ENCODE measurements at places on chromosomes 13 and 19.

DNA sequence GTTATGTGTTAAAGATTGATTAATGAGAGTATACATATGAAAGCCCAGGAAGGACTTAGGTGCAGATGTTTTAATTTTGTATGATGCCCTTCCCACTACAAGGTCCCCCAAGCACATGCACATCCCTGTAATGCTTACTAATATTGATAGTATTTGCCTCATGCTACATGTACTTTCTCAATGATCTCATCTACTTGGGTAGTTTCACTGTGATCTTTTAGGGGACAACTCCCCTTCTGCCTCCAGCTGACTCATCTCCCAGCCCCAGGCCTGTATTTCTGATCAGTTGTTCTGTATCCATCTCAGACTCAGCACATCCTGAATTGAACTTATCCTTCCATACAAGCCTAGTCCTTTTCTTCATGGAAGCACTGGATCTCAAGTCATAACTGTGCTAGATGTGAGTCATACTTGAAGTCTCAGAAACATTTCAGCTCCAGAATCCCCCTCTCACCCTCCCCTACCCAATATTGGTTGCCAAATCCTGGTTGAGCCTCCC, 49.4 kb upstream of the INTS6 start:
- no peak for DNase-seq
- H3K4me1 ChIP-seq: no peaks in the 10 kb centered on the region
- H3K27ac ChIP-seq: no peak overlapping the region

DNA sequence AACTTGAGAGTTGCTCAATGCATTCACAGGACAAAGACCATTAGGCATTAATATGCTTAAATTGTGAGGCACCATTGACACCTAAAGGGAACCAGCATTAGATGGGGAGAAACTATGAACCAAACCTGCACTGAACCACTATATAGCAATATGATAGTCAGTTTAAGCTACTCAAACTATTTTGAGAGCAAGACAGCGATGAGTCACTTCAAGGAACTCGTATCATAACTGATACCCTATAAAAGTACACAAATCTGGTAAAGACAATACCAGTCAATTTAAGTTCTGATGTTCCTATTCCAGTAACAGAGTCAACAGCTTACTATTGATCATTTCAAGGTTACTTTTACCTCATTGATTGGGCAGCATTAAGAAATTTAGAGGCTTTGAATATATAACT, 151.3 kb upstream of the ATXN8OS start:
- H3K4me1 ChIP-seq: no peaks in the 10 kb centered on the region
- H3K36me3 ChIP-seq: no peaks in the 10 kb centered on the region
- no peak overlapping the region for H3K27ac ChIP-seq
- DNase-seq: no peak

- H3K27me3 ChIP-seq: no peaks in the 10 kb centered on the region
- peaks cover 26% of the 10 kb centered on the region for H3K36me3 ChIP-seq
- H3K4me1 ChIP-seq: peaks cover 75% of the 10 kb centered on the region
- DNase-seq: peak; percentile 76
- peak overlapping the region; percentile 91 for H3K27ac ChIP-seq
Observed at GRCh38 chr19:15463861-15464371, 428 bp downstream of the RASAL3 start.

GRCh38 chr19:7657131-7657751, 11.6 kb upstream of the RETN start:
- H3K36me3 ChIP-seq: no peaks in the 10 kb centered on the region
- peaks cover 20% of the 10 kb centered on the region for H3K4me1 ChIP-seq
- H3K4me3 ChIP-seq: no peak overlapping the region
- H3K27ac ChIP-seq: no peak overlapping the region

DNA sequence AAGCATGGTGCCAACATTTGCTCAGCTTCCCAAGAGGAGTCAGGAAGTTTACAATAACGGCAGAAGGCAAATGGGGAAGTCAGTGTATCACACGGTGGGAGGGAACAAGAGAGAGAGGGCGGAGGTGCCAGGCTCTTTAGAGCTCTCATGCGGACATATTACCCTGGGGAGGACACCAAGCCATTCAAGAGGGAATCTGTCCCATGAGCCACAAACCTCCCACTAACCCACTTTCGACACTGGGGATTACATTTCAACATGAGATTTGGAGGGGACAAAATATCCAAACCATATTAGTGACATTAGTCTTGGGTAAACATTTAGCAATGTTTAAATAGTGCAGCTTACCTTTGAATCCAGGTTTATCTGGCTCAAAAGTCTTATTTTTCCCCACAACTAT, 69.9 kb downstream of the SLAIN1 start:
- H3K27ac ChIP-seq: no peak overlapping the region
- no peaks in the 10 kb centered on the region for H3K4me1 ChIP-seq
- H3K36me3 ChIP-seq: peaks cover 5% of the 10 kb centered on the region

DNA sequence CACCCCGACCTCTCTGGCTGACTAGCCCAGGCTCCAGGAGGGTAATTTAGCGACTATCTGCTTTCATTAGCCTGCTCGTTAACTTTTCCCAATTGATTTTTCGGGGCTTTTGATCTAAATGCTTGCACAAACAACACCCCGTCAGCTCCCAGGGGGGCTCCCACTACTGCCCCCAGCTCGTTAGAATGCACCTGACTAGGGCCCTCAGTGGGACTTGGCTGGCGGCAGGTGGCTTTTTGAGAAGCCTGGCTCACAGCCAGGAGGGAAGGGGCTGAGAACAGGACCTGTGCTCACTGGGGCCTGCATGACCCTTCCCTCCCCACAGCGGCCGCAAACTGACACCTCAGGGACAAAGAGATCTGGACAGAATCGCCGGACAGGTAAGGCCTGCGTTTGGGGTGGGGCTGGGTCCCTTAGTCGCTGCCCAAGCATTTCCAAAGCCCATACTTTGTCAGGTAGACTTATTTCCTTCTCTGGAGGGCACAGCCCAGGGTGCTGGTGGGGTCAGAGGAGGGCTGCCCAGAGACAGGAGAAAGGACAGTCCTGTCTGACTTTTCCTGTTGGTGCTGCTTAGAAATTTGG, 7.6 kb upstream of the CD79A start:
- no peaks in the 10 kb centered on the region for H3K27me3 ChIP-seq
- no peak overlapping the region for H3K4me3 ChIP-seq
- DNase-seq: no peak
- H3K4me1 ChIP-seq: peaks cover 94% of the 10 kb centered on the region
- H3K36me3 ChIP-seq: peaks cover 44% of the 10 kb centered on the region

DNA sequence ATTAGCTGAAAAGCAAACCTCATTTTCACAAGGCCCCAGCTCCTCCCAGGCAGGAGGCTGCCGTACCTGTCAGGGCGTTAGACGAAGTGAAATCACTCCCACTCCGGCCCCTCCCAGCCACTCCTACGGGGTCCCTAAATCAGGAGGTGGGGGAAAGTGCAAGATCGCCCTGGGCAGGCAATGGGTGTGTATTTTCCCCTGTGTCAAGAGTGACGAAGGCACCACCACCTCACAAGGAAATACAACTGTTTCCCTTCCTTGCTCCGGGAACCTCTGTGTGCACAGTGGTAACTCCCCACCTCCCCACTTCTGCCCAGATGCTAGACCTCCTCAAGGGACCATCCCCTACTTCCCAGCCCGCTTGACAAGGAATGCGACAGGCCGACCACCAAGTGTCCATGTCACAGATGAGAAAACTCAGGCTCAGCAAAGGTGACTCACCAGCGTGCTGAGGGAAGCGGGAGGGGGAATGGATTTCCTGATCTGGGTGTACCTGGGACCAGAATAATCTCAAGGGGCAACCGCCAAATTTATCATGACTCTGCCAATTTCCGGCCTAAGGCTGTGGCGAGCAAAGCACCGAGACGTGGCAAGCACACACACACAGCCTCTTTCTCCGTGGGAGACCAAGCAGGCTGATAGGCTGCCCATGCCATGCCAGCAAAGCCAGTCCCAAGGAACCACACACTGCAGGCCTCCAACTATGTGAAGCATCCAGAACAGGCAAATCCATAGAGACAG, 7.3 kb downstream of the PPP6R1 start:
- H3K27me3 ChIP-seq: no peaks in the 10 kb centered on the region
- H3K4me1 ChIP-seq: peaks cover 89% of the 10 kb centered on the region
- H3K36me3 ChIP-seq: peaks cover 5% of the 10 kb centered on the region
- H3K27ac ChIP-seq: peak overlapping the region; percentile 61

Measured in CD4-positive, alpha-beta memory T cell (primary cell).